ENCODE measurements at places on chromosomes 16 and 17.

- no peak for DNase-seq
Observed at GRCh38 chr17:77279448-77280303, 138.9 kb downstream of the SEC14L1 start.

- no peak for DNase-seq
Observed at GRCh38 chr17:38743556-38744171, 4.5 kb downstream of the PCGF2 start.

- DNase-seq: no peak
Observed at GRCh38 chr16:4746991-4747574, 12.7 kb downstream of the DNAAF8 start.

GRCh38 chr16:68400924-68401460 is 47.3 kb downstream of the SMPD3 start:
- DNase-seq: no peak

- DNase-seq: no peak
Observed at GRCh38 chr17:45747911-45748310, 36.2 kb upstream of the CRHR1 start.

- no peak for DNase-seq
Observed at GRCh38 chr17:78959803-78960202, 19.9 kb downstream of the LGALS3BP start.

DNA sequence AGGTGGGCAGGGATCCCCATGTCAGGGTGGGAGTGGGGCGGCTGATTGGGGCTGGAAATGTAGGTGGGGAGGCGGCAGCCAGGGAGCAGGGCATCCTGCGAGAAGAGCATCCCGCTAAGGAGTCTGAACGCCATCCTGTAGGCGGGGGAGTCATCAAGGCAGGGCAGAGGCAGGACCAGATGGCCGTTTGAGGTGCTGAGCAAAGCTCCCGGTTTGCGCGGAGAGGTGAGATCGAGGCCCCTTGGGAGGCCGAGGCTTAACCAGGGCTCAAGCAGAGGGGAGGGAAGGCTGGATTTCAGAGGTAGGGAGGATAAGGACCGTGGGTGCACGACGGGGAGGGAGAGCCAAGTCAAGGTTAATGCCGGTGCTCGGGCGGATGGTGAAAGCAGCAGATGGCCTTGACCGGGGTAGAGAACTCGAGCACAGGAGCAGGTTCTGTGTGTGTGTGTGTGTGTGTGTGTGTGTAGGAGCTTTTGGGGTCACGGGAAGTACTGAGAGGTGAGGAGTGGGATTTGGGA is 472 bp upstream of the NME2 start:
- DNase-seq: peak; percentile 11

DNA sequence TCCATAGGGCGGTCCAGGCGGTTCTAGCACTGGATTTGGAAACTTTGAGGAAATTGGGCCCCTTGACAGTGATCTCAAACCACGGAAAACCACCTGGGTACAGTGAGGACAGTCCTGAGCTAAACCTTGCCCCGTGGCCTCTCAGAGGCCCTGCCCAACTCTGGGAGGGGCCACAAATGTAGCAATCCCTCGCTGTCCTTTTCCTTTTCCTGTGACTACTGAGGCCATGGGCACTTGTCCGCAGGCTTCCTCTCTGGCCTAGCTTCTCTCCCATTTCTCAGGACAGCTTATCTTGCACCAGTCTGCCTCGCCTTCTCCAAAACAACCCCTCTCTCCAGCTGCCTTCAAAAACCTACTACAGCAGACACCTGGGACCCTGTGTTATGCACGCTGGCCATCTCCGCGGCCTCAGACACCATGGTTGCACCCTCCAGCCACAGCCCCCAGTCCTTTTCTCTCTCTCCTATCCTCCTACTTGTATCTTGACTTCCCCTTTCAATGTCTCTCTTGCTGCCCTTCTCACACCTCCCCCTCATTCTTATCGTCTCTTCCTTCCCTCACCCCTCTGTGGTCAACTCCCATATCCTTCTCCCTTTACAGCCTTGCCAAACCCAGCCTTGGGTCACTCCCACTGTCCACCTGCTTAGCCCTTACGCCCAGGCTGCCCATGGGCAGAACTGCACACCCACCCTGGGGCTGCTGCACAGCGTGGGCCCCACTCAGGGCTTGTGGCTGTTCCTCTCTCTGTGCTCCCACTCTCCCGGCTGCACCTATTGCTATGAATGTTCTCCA is 7.6 kb downstream of the SCPEP1 start:
- DNase-seq: no peak

DNA sequence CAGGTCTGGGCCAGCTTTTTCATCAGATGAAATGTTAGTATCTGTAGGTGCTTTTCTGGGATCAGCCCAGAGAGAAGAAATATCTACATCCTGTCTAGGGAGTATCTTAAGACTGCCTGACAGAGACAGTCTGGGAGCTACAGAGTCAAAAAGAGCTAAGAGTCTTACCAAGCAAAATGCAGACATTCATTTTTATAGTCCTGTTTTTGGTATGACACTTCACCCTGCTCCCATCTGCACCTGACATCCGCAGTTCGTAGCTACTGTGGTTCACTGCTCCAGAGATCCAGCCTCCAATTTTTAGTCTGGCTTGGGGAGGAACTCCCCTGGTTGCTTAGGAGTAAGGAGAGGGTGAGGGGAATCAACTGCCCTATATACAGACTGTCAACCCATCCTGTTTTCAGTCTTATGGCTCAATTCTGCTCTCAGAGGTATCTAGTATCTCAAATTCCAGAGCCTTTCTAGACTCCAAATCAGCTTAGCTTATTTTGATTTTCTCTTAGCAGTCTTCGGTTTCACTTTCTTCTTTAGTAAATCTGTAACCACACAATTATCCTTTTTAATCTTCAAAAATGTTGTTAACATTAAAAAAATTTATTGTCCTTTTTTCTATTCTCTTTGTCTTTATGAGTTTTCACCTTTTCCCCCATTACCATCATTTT is 97.8 kb downstream of the TMEM100 start:
- DNase-seq: no peak

DNA sequence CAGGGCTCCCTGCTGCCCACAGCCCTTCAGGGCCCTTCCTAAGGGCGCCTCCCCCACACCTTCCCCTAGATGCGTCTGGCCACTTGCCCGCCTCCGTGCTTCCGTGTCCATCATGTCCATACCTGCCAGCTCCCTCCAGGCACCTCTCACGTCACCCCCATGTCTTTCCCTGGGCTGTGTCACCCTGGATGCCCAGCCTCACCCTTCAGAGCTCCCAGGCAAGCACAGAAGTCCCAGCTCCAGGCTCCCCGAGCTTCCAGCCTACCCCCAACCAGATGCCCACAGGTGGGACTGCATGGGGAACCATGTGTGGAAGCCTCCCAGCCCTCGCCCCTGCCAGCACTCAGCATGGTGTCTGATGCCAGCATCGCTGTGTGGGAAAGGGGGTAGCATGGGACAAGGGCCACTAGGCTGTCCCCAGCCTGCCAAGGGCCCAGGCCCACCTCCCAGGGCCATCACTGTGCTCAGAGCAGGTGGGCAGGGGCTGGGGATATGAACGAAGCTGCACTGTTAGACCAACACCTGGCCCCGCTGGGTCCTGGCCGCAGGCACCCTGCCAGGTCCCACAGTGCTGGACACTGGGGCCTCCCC is 1.9 kb upstream of the AXIN1 start:
- no peak for DNase-seq

DNA sequence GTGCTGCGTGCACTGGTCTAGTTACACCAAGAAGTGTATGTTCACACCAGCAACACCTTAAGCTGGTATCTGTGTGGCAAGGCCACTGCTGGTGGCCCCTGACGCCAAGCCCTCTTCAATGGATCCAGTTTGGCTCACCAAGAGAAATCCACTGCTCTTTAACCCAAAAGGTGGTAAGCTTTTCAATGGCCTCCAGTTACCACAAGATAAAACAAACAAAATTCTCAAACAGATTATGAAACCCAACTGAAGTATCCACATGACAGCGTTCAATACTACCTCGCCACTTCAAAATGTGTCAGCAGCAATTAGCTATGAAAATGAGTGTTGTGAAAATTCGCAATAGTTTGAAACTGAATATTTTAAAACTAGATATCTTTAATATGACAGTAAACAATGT is 96.5 kb upstream of the AKTIP start:
- no peak for DNase-seq

- no peak for DNase-seq
Observed at GRCh38 chr17:78069695-78070094, 58.9 kb downstream of the TMC6 start.

DNA sequence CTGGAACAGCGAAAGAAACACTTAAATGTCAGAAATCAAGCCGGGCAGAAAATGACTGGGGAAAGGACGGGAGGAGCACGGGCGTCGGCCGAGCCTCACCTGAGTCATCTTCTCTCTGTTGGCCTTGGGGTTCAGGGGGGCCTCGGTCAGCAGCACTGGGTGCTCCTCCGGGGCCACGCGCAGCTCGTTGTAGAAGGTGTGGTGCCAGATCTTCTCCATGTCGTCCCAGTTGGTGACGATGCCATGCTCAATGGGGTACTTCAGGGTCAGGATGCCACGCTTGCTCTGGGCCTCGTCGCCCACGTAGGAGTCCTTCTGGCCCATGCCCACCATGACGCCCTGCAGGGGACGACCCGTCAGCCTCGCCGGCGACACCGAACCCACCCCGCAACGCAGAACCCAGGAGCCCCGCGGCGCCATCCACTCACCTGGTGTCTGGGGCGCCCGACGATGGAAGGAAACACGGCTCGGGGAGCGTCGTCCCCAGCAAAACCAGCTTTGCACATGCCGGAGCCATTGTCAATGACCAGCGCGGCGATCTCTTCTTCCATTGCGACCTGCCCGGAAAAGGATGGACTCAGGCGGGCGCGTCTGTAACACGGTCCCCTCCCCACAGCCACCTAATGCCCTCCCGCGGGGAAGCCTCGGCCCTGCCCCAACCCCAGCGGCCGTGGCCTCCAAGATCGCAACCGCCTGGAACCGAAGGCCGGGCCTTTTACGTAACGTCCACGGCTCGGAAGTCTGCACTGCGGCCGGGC is 616 bp downstream of the ACTG1 start:
- DNase-seq: no peak

GRCh38 chr16:17301184-17301583 is 169.6 kb downstream of the XYLT1 start:
- DNase-seq: no peak

DNA sequence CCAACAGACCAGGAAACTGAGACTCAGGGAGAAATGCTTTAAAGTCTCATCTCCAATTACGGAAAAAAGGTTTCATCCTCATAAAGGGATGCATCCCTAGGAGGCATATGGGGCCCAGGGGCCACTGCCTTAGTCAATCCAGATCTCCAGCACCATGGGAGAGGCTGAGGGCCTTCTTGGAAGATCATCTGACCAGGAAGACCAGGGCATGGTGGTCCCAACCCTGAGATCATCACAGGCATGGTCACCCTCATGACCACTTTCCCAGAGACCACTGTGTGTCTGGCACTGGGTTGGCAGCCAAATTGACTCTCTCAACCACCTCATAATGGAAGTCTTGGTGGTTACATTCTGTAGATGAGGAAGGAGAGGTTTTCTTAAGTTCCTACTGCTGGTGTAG is 23.4 kb upstream of the CES5A start:
- DNase-seq: no peak

GRCh38 chr16:23060458-23061320 is 88.6 kb downstream of the USP31 start:
- peak; percentile 18 for DNase-seq

GRCh38 chr16:67860589-67861398 is 12.1 kb upstream of the EDC4 start:
- DNase-seq: no peak

- DNase-seq: no peak
Observed at GRCh38 chr17:42475835-42476234, 17.2 kb downstream of the ATP6V0A1 start.

DNA sequence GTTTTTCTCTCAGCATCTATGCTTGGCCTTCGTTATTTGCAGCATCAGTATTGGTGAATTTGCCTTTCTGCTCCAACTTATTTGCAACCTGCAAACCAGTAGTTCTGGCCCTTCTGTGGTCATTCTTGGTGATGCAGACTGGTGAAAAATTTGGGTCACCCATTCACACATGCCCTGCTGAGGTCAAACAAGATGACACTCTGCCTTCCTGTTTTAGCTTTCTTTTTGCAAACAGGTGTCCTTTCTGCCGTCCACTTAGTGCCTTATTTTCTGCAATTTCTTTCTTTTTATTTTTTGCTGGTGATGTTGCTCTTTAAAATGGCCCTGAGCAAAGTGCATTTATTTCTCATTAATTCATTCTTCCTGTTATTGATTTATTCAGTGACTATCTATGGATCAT is 31.3 kb downstream of the PLCG2 start:
- DNase-seq: no peak

GRCh38 chr17:74497471-74497870 is 31.0 kb downstream of the CD300A start:
- no peak for DNase-seq

- DNase-seq: peak; percentile 62
Observed at GRCh38 chr17:76000016-76000754, 470 bp upstream of the CDK3 start.

GRCh38 chr16:76676356-76676755 is 399.2 kb downstream of the CNTNAP4 start:
- DNase-seq: no peak

- DNase-seq: no peak
Observed at GRCh38 chr17:57886020-57886419, 36.2 kb upstream of the MRPS23 start.

DNA sequence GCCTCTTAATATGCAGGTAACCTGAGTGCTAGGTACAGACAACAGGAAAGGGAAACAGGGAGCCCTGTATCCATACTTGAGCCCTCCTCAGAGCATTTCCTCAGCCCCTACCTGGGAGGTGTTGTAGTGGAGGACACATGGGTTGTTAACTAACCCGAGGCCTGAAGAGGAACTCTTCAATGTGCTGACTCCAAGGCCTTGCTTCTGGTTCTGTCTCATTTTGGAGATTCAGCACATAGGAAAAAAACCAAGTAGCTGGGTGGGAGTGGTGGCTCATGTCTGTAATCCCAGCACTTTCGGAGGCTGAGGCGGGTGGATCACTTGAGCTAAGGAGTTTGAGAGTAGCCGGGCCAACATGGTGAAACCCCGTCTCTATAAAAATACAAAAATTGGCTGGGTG is 24.8 kb downstream of the SNX11 start:
- DNase-seq: no peak

- DNase-seq: no peak
Observed at GRCh38 chr17:70076189-70076588, 1.2 kb downstream of the KCNJ16 start.

DNA sequence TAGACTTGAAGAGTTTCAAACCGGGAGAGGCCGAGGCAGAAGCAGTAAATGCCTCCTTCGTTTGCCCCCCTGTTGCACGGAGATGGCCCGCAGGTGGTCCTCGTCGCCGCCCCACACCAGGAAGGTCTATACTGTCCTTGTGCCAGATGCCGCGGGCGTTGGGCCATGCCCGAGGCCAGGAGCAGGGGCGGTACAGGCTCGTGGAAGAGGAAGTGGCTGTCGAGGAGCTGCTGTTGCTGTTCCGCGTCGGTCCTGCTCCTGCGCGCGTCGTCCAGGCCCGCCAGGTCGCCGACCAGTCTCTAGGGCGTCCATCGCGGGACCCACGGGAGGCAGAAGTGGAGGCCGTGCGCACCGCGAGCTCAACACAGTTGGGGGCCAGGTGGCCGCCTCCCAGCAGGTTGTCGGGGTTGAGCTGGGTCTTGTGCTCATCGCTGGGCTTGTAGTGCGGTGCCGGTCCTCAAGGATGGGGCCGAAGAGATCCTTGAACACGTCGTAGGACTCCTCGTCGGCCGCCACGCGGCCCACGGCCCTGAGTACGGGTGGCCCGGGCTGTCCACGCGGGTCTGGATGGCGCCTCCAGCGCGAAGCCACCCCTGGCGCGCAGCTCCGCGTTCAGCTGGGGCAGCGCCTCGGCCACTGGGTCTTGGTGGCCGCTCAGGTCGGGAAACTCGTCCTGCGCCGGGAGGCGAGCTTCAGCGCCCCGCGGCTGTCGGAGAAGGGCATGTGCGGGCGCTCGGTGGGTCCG is 13.1 kb upstream of the C16orf87 start:
- DNase-seq: no peak

- DNase-seq: no peak
Observed at GRCh38 chr16:2057438-2057837, 9.7 kb downstream of the TSC2 start.
